LHCN-M2 (cell line): ENCODE measurements at places on chromosomes 6 and 20.

DNA sequence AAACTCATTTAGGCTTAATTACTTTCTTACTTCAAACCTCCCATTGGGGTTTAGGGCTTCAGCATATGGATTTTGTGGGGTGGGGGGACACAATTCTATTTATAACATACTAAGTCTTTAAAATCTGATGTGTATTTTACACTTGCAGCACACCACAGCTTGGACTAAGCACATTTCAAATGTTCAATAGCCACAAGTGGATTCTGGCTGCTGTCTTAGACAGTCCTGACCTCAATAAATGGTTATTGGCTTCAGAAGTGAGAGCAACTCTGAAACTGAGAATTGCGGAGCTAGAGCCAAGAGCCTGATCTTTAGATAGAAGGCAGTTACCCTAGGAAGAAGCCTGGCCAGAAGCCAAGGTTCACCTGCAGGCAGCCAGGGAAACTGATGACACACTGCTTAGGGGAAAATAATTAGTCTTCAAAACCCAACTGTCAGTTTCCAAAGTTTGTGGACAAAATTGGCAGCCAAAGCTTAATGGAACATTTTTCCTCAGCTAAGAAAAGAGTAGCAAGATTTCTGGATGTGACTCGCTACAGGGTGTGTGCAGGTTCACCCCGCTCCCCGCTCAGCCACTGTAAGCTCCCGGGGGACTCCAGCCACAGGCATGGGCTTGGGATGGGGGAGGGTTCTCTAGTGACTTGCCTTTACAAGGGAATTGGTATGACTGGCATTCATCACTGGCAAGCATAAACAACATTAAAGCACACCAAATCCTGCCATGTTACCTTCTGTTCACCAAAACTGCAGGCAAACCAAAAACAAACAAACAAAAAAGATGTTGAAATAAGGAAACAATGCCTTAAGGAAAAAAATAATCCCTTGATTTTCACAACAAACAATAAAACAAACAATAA lies 219.8 kb downstream of the TFAP2A start:
- peak; percentile 26 for DNase-seq

GRCh38 chr6:46541556-46541955 lies 50.3 kb upstream of the RCAN2 start:
- no peak for DNase-seq

DNA sequence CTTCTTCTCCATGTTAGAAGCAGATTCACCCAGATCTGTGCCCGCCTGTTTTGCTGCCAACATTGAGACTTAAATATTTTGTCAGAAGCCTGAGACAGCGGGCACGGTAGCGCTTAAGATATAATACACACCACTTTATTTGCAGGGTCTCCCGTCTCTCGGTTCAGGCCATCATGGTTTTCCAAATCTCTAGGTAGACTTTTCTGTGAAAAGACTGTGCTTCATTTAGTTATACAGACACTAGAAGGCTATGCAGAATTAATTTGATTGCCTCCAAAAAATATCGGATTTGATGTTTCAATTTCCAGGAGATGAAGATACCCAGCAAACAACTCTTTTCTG lies 598 bp downstream of the TBP start:
- no peak for DNase-seq

DNA sequence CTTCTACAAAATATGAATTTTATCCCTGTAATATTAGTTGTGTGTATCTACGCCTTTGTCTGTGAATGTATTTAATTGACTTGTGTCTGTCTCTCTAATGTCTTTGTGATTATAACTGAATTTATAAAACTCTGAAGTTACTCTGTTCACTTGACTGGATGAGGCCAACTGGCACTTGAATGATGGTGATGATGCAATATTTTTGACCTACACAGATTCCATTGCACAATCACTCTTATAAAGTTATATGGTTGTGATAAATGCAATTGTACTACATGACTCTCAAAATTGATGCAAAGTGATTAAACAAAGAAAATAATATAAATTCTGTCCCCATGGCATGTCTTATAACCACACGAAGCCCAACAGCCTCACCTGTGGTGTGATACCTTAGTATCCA lies 287.3 kb upstream of the PLN start:
- no peak for DNase-seq

GRCh38 chr6:139568151-139568955 lies 193.9 kb upstream of the CITED2 start:
- peak; percentile 26 for DNase-seq
